ENCODE measurements at places on chromosomes 5 and 9.

DNA sequence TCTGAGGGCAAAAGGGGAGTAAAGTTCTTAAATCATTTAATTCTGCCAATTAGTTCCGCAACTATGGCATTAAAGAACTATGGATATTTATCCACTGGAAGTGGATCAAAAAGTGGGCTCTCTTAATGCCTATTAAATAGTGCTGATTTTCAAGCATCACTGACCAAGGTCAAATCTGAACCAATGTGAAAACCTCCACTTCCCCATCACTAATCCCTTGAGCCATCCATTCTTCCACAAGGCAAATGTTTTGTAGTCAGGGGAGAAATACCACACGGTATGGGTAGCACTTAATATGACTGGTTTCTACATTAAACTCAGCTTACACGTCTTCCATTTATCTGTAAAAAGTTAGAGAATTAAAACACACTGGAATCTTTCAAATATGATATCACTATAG lies 57.6 kb downstream of the MLLT3 start:
- no peak for DNase-seq

- DNase-seq, result no peak
Measured at GRCh38 chr5:79025054-79025472, 40.0 kb upstream of the ARSB start.

GRCh38 chr9:95770653-95771131 lies 104.8 kb upstream of the ERCC6L2 start:
- DNase-seq, result no peak

- DNase-seq, result no peak
Measured at GRCh38 chr9:83146325-83146724, 83.4 kb upstream of the RASEF start.

- DNase-seq, result no peak
Measured at GRCh38 chr5:34011536-34011935, 3.7 kb upstream of the AMACR start.

DNA sequence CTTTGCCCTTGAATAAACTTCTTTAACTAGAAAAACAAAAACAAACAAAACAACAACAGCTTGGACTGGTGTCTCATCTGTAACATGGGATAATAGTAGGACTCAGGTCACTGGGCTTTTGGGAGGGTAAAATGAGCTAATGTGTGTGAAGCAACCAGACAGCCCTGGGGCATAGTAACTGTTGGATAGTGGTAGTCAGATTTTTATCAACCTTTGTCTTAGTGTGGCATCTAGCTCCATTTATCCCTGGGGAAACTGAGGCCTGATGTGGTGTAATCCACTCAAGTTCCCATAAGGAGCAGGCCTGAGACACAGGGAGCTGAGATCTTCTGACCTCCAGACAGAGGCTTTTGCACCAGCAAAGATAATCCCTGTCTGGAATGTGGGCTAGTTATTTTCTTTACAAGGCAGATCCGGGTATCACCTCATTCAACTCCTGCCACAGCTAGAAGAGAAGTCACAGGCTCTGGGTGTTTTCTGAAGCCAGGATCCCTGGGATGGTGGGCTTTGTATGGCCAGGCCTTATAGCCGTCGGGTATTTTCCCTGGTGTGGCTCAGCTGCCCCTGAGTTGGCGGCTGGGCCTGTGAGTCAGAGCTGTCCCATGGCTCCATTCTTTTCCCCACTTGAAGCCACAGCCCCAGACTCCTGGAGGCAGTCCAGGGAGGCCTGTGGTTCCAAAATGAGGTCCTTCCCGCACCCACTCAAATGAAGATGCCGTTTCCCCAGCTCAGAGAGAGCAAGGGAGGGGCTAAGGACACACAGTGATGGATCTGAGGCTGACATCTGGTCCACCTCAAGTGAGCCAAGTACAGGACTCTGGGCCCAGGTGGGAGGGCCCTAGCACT lies 26.1 kb upstream of the CSF1R start:
- DNase-seq, result peak; percentile 83

- no peak for DNase-seq
Measured at GRCh38 chr5:140630292-140631035, 2.5 kb downstream of the CD14 start.

DNA sequence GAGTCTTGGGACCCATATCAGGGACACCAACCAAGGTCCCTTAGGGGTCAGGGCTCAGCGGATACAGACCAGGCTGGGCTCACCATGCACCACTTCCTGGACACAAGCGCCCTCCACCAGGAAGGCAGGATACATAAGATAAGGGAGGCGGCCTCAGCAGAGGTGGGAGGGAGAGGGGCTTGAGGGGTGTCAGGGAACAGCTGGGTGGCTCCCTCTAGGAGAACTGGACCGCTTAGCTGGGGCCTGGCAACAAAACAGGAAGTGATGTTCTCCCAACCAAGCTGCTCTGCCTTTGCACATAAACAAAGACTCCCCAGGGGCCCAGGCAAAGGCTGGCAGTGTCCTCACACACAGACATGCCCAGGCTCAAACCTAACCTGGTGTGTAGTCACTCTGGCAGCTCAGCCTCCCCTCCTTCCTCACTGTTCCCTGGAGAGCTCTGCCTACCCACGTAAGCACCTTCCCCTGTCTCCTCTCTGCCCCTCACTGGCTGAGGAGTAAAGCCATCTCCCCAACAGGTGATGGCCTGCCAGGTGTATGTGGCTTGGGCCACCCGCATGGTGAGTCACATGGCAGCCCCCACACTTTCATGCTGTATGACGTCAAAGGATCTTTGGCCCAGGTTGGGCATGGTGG lies 5.8 kb upstream of the BICD2 start:
- DNase-seq, result no peak

GRCh38 chr5:170974461-170974860 lies 112.6 kb downstream of the RANBP17 start:
- DNase-seq, result no peak

- no peak for DNase-seq
Measured at GRCh38 chr9:19156805-19157204, 29.5 kb upstream of the PLIN2 start.

- no peak for DNase-seq
Measured at GRCh38 chr5:17077440-17078233, 139.8 kb upstream of the BASP1 start.

GRCh38 chr5:66864240-66864884 lies 268.2 kb downstream of the MAST4 start:
- no peak for DNase-seq

- DNase-seq, result no peak
Measured at GRCh38 chr5:54645882-54646355, 128.4 kb downstream of the SNX18 start.

- DNase-seq, result no peak
Measured at GRCh38 chr5:53671447-53671846, 111.0 kb downstream of the NDUFS4 start.

DNA sequence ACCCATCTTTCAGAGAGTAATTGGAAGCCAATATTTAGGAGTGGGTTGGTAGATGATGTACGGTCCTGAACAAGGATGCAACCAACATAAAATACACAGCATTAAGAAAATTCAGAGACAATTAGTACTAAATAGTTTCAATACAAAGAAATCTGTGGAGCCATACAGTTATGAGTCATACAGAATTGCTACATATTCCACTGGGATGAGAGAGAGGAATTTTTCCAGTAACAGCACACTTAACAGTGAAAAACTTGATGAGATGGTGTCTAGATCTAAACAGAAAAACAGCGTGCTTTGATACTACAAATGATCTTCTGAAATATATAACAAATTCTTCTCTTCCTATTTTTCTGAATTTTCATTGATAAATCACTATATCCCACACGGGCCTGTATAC lies 1999.3 kb upstream of the CDH9 start:
- no peak for DNase-seq

DNA sequence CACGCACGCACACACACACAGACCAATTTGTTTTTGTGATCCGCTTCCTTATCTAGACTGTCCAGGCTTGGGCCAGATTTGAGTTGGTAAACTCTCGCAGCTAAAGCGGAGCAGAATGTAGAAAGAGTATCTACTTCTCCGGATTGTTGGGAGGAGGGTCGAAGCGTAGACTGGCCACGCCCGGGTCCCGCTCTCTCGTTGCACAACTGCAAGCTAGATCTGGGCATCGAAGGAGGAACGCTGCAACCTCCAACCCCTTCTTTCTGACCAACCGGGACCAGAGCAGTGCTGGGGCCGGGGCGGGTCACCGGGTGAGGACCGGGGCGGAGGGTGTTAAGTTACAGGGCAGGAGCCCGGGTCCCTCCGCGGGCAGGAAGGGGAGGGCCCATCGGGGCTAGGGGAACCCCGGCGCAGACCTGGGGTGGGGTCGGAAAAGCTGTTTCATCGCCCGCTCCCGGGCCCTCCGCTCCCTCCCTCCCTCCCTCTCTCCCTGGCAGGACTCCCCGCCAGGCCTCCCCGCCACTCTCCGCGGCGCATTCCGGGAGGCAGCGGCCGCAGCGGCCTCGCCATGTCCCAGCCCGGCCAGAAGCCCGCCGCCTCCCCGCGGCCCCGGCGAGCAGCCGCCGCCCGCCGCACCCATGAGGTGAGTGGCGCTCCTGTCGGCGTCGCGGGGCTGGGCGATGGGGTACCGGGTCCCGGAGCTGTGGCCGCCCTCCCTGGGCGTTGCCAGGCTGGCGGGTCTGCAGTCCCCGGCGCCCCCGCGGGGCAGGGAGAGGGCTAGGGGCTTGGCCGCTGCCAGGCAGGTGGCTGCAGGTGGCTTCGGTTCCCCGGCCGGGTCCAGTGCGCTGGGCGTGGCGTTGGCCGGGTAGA lies at the start of gene CAST:
TSS of gene CAST (plus strand) at position 522 of the 870 bp plus-strand sequence. CDS start at position 569, 47 bp downstream.
- peak; percentile 68 for DNase-seq

DNA sequence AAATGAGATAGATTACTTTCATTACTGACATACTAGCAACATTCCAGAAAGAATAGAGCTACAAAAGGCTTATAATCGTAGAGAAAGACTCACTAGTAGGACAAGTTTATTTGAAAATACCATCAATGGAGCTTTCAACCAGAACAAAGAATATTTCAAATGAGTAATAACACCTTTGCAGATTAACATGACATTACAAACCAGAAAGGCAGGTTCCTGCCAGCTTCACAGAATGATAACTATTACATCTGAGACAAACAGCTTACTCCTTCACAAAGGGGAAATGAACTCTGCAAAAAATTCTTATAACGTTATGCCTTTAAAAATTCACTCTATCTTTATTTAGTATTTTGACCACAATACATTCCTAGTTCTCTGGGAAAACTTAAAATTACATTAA lies 103.1 kb downstream of the EPB41L4A start:
- DNase-seq, result no peak

DNA sequence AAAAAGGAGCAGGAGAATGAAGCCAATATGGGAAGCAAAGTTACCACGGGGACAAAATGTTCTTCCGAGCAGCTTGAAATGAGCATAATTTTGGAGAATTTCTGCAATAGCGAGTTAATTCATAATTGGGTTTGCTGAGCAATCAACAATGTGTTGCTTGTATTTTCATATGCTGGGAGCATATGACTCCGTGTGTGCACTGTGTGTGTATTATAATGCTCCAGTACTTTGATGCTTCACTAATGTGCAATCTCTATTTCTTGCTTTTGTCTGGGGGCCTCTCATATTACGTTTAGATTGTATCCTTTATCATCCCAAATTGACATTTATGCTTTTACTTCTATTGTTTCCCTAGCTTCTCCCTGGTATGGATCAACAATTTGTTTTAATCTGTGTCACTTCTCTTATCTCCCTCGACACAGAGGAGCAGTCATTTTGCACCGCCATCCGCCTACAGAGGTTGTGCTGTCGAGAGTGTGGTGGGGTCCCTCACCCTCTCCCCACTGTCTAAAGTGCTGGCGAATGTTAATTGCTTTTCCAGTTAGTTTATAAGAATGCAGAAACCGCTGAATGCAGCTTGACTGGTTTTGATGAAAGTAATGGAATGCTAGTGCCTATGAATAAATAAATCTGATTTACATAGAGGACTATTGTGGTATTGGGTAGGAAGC lies 372.5 kb upstream of the WWC1 start:
- DNase-seq, result no peak

DNA sequence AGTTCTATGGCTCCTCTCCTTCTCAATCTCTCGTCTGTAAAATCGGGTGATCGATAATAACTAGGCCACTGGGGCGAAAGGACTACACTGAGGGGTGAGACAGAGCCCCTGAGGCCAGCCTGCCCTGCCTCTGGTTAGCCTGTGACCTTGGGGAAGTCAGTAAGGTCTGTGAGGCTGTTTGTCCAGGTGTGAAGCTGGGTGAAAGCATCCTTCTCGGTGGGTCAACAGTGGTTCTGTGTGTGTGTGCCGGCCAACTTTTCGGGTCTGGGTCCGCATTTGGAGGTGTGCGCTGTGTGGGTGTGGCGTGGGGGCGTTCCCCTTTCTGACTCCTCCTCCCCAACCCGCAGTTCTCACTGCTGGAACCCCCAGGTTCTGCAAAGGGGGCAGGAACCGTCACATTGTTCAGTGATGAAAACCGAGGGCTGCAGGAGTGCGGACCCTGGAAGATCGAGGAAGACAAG lies 5.0 kb upstream of the RNF44 start:
- DNase-seq, result no peak

DNA sequence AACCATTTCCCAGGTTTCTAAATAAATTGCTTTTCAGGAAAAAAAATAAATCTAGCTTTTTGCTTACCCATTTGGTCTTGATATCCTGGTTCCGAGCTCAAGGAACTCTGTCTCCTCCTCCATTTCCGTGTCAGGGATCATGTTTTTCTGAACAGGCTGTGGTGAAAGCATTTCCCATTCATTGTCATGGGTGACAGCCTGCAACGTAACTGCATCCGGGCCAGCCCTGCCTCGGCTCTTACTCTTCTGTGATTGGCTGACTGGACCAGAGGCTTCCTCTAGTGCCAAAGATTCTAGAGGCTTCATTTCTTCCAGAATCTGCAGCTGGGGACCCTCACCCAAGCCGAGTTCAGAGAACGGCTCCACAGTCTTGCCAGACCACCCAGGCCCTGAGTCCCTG lies 61.0 kb upstream of the PCA3 start:
- DNase-seq, result no peak

- no peak for DNase-seq
Measured at GRCh38 chr9:135914921-135915320, 7.6 kb upstream of the CAMSAP1 start.

DNA sequence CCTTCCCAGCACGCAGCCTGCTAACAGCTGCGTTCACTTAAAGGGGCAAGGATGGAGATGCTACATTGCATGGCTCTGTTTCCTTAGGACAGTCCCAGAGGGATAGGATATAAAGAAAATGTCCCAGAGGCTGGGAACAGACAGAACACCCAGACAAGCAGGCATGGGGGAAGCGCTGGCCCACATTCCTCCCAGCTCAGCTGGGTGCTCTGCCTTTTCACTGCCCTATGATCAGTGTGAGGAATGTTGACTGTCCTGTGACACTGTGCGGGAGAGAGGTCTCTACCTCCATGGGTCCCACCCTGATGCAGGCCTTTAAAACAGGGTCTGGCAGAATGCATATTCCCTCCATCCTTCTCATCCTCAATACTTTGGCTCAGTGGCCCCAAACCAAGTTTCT lies 459.4 kb upstream of the DMAC1 start:
- no peak for DNase-seq

DNA sequence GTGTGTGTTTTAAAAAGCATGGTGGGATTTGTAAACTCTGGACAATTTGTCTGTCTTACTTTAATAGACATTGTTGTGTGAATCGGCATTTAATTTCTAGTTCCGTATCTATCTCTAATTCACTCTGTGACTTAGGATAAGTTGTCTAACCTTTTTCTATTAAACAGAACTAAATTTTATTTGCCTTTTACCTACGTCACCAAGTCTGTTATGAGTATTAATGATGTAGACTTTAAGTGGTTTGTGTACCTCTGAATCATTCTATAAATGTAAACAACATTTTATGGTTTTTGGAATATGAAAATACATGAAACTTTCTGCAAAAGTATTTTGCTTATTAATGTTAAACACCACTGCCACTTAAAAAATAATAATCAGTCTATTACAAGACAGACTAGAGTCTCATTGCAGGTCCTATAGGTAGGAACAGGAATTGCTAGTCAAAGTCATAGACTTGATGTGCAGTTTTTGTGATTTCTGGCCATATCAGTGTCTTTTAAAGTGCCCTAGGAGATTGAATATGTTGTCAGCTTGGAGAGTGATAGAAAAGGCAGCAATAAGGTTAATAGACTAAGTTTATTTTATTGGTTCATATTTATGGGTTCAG lies 5.6 kb downstream of the RBM27 start:
- DNase-seq, result no peak

Measured in BJ (cell line).